ENCODE measurements at places on chromosomes 12 and 14. TPM values are rescaled to one million over a fixed set of nuclear protein-coding genes. Genes with fewer than 3 reads are reported as not detected.

KCNMB4 gene
- total RNA-seq = 1.0 TPM

ZNF664 gene
- 119 TPM for total RNA-seq

MYF6 gene
- total RNA-seq = not detected

CHMP4A gene
- total RNA-seq = 190 TPM

SLC5A8 gene
- not detected for total RNA-seq
